ENCODE measurements at places on chromosomes 11 and 22.

DNA sequence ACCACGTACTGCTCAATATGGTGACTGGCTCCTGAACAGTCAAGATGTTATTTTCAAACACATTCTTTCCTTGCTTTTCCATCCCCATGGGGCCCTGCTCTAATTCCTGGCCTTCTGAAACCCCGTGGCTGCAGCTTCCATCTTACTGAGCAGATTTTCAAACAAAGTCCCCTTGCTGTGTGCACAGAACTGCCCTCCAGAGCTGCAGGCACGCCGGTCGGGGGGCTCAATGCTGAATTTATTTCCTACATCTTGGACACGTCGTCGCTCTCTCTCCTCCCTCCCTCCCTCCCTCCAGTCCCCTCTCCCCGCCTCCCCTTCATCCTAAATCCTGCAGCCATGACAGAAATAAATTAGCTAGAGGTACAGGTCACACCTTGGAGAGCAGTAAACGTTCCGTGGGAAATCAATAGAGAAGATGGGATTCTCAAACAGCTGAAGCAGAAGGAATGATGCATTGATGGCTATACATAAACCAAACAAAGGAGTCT lies 243.1 kb upstream of the BLID start:
- DNase-seq = no peak

- DNase-seq = no peak
Observed at GRCh38 chr11:7775689-7776088, 21.1 kb downstream of the OR5P2 start.

DNA sequence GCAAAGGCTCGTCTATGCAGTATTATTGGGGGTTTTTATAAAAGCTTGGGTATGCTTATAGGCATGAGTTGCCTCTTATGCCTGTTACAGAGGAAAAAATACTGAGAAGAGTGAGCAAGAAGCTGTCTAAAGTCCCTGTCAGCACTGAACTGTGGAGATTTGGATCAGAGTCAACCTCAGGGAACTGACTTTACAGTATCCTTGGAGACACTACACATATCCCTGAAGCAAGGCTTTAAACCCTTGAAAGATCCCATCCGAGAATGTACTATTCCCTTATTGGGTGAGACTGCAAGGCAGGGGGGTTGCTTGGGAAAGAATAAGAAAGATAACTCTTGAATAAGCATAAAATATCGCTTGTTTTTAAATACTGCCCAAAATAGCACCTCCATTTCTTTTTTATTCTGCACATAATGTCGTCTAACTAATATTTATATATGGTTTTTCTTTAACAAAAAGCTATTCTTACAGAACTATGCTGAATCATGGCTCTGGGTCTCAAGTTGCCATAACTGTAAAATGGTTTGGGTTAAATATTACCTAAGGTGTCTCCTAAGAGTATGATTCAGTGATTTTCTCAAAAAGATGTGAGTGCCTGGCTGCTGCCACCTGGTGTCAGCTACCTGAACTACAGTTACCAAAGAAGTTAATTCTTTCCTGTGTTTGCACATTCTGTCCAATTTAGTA lies 1062.8 kb downstream of the DLG2 start:
- DNase-seq = no peak

DNA sequence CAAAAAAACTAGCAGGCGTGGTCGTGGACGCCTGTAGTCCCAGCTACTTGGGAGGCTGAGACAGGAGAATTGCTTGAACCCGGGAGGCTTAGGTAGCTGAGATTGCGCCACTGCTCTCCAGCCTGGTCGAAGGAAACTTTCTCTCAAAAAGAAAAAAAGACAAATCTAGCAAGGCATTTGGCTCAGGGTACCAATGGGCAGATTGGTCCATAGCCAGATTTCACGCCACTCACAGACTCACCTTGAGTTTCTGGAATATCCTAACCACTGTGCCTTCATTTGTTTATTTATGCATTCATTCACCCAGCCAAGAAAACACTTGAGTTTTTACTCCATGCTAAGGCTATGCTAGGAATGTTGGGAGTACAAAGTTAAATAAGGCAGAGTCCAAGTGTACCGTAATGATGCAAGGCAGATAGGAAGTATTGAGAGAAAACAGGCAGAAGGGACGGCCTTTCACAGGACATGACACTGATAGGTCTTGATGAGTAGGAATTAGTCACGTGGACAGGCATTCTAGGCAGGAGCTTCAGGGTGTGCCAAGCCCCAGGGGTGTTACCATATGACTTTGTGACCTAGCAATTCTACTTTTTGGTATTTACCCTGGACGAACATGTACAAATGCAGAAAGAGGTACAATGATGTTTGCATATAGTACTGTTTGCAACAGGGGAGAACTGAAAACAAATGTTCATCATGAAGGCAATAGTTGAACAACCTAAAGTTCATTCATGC lies 3.0 kb upstream of the PACSIN3 start:
- no peak for DNase-seq

- peak; percentile 60 for DNase-seq
Observed at GRCh38 chr11:67071420-67072284, 15.0 kb downstream of the RHOD start.

- DNase-seq = no peak
Observed at GRCh38 chr11:10955616-10956015, 97.8 kb upstream of the ZBED5 start.

DNA sequence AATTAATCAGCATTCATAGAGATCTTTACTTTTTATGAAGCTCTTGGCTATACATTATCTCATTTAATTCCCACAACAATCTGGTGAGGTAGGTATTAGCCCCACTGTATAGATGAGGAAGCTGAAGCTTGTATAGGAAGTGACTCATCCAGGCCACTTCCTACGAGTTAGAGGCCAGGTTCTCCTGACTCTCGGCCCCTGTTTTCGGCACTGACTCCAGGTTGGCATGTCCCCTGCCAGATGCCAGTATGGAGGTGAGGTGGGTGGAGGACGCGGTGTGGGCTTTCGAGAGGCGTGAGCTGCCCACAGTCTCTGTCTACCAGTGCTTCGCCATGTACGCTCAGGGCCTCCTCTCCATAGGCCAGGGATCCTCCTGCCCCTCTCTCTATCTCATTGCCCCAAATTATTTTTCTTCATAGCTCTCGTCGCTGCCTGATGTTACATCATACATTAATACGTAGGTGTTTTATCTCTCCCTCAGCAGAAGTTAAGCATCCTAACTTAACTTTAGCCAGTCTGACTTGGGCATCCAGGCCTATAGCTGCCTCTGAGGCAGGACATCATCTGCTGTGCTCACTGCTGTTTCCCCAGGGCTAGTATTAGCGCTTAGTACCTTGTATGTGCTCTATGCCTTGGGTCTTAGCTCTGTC lies 9.0 kb downstream of the DGAT2 start:
- DNase-seq = no peak

- DNase-seq = peak; percentile 3
Observed at GRCh38 chr11:27471589-27472397, 797 bp downstream of the LGR4 start.

- no peak for DNase-seq
Observed at GRCh38 chr11:13036235-13036634, 27.1 kb downstream of the RASSF10 start.

GRCh38 chr11:111531687-111532364 lies 8.7 kb upstream of the LAYN start:
- no peak for DNase-seq

- no peak for DNase-seq
Observed at GRCh38 chr11:114915871-114916805, 237.8 kb downstream of the NXPE2 start.

DNA sequence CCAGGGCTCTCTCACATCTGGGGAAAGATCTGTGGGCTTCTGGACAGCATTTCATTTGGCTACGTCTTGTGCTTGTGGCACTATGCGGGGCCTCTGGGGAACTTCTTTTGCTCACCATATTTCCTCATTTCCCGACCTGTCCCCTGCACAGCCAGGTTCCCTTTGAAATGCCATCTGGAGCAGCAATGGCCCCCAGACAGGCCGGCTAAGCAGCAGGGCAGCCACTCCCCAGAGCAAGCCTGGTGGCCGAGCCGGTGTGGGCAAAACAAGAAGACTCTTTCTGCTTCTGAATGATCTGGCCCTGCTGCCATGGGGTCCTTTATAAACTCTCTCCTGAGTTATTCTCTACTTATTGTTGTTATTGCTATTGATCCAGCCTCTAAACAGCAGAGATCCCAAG lies 190.7 kb upstream of the NECTIN1 start:
- DNase-seq = no peak

GRCh38 chr22:44184006-44184405 lies 3.3 kb downstream of the PARVG start:
- no peak for DNase-seq

DNA sequence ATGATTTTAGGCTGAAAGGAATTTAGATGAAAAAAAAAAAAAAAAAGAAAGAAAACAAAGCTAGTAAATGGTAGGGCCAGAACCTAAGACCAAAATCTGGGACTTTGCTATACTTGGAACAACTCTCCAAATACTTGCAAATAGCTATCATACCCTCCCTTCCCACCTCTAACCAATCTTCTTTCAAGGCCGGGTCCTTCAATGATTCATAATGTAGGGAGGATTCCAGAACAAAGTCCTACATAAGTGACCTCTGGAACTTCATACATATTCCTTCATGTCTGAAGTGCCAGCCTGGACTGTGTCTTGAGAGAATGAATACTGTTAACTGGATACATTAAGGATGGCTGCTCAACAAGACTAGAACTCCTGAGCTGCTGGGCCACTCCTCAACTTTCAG lies 9.9 kb downstream of the STK33 start:
- no peak for DNase-seq

DNA sequence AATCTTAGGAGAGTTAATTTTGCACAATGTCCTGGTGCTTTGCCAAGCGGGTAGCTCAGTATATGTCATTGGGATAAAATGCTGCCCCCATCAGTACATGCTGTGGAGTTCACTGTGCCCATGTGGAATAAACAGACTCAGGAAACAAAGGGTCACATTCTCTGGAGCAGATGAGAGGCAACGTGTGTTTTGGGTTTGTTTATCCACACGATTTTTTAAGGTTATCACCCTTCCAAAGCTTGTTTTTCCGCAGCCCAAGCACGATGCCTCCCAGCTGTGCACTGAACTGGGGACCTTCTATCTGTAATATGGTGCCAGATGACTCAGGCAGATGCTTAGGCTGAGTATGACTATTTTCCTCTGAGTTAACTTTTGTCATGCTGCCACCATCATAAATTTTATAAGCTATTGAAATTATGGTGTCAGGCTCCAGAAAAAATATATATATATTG lies 6.5 kb downstream of the OR4D6 start:
- no peak for DNase-seq

DNA sequence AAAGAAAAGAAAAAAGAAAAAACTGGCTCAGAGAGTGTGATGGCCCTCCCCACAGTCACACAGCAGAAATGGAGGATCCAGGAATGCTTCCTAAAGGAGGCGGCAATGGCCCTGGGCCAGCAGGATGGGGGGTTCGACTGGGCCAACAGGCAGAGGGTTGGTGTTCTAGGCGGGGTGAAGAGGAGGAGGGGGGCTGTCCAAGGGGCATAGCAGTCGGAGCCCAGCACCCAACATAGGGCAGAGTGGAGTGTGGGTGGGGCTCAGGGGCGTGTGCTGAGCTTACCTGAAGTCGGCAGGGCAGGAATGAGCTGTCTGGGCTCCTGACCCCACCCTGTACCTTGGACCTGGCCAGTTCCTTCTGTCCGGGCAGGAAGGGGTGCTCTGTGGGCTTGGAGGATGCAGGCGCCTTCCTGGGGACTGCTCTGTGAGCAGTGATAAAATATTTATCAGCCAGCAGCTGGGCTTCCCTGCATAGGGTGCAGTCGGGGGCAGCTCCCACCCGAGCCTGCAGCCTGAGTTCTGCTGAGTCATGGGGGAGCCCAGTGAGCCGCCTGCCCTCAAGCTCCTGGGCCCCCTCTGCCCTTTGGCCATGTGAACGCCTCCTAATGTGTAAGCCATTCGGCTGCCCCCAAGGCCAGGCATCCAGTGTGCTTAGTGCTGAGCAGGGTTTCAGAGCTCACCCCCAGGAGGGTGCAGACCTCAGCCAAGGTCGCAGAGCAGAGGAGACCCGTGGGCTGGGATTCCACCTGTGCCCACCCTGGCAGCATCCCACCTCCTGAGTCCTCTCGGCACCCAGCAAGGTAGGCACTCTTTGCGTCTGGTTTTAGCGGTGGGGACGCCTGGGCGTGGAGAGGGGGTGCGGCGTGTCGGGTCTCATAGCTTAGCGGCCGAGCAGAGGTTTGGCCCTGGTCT lies 25.3 kb upstream of the PRR5 start:
- DNase-seq = no peak

DNA sequence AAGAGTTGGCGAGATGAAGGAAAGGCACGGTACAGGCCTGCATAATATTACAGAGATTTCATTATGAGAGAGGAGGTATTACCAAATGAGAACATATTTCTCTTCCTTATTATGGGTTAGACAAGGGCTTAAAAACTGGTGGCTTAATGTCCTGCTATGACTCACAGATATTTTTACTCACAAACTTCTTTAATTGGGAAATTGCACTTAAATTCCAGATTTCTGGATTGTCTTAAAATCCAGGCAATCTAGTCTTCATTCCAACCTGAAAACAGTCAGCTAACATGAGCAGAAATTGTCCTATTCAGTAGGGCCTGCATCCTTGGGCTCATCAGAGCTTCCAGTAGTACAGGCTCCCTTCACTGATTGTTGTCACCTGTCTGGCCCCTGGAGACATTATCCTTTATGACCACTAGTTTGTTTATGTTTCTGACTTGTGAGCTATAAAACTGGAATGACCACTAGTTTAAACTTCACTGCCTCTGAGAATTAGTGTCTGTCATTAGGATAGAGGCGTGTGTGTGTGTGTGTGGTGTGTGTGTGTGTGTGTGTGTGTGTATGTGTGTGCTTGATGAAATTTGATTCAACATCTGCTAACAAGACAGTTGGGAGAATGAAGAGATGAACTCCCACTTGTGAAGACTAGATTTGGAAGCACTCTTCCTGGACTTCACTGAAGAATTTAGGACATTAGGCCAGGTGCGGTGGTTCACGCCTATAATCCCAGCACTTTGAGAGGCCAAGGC lies 25.1 kb downstream of the DBX1 start:
- no peak for DNase-seq

DNA sequence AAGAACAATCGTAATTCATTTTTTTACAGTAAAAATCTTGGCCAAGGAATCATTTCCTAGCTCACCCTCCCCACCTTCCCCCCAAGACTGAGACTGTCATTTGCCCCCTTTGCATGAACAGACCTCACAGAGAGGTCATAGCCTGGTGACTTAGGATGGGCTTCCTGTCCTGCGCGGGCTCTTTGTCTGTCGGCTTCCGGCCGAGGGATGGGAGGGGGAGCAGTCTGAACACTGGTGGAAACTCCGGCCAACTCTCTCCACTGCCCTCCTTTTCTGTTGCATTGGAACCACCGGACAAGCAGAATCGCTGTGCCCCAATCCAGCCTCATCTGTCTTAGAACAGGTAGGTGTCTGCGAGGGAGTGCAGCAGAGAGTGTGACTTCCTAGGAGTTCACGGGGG lies 41.7 kb downstream of the TEAD1 start:
- DNase-seq = no peak

Measured in T-helper 9 cell (primary cell).